Neural crest cell (in vitro differentiated cells): ENCODE measurements at places on chromosomes 2 and 18.

- DNase-seq = no peak
These were observed 72.7 kb upstream of the OTOS start for GRCh38 chr2:240213226-240213475.

- DNase-seq = no peak
These were observed 67.4 kb downstream of the TNS1 start for GRCh38 chr2:217935235-217935879.

GRCh38 chr2:149586063-149586462, 1.5 kb downstream of the MMADHC start:
- no peak for DNase-seq

- DNase-seq = no peak
These were observed 251.1 kb downstream of the NCKAP5 start for GRCh38 chr2:133317178-133317577.

GRCh38 chr2:99348173-99348572, 11.0 kb downstream of the EIF5B start:
- no peak for DNase-seq

- no peak for DNase-seq
These were observed 477.9 kb downstream of the TSN start for GRCh38 chr2:122233372-122233771.

DNA sequence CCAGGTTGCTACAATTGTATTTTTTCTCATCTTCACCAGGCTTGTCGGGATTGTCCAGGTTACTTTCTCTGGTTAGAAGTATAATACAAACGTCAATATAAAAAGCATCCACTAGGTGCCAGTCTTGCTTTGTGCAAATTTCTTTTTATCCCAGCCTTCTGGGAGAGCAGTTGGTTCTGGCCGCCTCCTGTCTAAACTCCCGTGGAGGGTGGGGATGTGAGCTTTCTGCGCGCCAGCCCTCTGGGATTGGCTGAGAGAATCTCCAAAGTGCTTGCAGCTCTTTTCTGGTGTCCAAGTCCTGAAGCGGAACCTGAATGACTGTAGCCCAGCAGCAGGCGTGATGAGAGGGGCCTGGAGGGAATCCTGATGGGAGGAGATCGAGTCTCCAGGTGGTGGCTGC, 22.4 kb upstream of the TOGARAM2 start:
- peak; percentile 55 for DNase-seq

DNA sequence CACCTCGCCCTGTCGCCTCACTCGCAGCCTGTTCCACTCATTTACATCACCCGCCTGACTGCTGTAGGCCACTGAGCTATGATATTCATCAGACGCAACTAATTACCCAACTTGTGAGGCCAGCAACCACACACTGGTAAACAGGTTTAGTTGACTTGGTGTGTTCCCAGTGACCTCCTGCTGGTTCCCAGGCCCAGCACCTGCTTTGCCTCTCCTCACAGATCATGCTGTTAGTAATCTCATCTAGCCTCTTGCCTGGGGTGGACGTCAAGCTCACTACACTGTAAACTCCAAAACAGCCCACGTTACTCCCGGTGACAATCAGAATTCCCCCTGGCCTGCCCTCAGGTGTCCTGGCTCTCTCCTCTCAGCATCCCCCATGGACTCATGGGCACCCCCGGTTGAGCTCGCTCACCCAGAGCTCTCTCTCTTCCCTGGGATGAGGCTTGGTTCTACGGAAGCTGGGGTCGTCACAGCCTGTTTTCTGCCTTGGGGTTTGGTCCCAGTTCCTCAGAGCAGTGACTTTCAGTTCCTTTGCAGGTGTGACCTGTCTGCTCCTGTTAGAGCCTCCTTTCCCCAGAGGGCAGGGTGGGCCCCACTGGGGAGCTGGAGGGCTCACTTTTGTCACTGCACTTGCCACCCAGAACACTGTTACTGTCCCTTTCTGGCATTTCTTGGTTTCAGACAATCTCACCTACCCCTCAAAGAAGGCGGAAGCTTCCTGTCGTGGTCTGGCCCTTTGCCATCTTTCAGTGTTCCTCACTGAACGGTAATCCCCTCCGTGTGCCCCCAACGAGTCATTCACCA, 40.3 kb downstream of the INPP5D start:
- DNase-seq = no peak

DNA sequence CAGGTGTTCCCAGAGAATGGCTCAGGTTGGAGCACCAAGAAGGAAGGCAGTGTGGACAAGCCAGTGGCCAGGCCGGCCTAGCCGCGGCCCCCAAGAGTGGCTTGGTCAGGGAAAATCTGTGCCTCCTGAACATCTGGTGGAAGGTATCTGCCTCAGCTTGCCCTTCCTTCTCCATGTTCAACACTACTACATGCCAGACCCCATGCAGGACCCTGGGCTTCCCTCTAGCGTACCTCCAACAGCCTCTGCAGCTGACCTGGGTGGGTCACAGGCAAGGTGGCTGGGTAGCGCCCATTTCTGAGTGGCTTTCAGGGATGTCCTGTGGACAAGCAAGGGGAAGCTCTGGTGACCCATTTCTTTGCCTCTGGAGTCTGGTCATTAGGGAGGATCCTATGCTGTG, 7.7 kb downstream of the WNT10A start:
- no peak for DNase-seq

DNA sequence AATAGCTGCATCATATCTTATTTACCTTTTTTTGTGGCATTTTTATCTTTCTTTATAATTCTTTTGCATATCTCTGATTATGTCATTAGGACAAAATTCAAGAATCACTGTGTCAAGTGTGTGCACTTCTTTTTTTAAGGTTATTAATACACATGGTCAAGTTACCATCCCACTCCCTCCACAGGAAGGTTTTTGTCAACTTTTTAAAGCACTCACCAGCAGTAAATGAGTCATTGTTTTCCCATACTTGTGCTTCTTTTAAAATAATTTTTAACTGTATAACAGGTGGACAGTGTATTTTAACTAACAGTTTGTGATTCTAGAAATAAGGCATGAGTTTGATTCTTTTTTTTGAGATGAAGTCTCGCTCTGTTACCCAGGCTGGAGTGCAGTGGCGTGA, 45.7 kb upstream of the FAM171B start:
- DNase-seq = no peak
